Cardiac fibroblast (primary cell): ENCODE measurements at places on chromosomes 12 and 14.

GRCh38 chr12:2386566-2386965 lies 333.8 kb downstream of the CACNA1C start:
- no peak for DNase-seq

- DNase-seq: no peak
Observed at GRCh38 chr14:103160321-103161053, 37.2 kb downstream of the TNFAIP2 start.

DNA sequence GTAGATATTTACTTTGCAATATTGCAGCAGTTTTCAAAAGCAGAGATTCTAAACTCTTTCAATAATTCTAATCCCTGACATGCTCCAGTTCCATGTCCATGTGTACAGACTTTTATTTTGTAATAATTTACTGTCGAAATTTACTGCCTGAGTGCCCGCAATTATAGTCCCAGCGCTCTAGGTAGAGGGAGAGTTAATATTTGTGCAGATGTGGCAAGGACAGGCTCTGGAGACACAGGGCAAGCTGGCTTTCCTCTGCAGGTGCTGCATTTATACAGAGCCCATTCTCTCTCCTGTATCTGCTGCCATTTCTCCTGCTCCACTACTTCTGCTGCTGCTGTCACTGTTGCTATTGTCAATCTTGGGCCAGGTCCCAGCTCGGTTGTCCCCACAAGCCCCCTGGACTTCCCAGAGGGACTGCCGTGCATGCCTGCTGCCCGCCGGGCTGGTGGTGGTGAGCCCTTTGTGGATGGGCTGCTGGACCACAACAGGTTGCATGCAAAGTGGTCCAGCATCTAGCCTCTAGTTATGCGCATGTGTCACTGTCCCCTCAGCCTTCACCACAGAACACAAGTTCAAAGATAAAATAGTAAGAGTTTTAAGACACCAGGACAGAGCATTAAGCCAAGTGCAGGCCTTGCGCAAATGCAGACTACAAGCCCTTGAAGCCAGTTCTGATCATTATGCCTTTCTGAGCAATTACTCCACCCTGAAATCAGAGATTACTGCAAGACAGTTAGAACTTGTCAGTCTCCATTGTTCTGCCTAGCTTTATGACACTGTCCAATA lies 40.8 kb upstream of the CSRP2 start:
- DNase-seq: no peak

GRCh38 chr14:66965831-66966230 lies 223.4 kb upstream of the GARIN2 start:
- no peak for DNase-seq

DNA sequence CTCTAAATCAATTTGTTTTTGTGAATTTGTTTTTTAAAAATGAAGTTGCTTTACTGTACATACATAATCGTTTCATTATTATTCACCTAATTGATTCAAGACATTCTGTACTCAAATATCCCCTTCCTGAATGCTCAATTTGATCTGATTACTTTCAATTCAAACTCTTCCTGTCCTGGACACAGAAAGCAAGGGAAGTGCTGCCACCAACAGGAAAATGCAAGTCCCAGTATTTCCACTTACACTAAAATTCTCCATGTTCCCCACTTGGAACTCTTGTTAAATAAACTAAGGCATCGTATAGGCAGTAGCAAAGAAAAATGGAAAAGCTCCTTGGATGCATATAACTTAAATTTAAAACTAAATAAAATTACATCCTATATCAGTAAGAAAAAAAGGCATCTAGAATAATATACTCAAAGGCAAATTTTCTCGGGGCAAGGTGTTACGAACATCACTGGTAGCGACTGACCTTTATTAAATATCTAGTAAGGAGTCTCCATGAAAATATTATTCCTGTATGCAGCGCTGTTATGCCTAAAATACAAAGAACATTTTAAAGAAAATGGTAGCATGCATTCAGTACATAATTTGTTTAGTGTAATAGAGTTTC lies 72.0 kb upstream of the DBX2 start:
- peak; percentile 46 for DNase-seq

- peak; percentile 8 for DNase-seq
Observed at GRCh38 chr12:18967814-18968213, 161.7 kb upstream of the PLEKHA5 start.

- DNase-seq: no peak
Observed at GRCh38 chr14:77923131-77923936, 123.4 kb downstream of the ADCK1 start.

DNA sequence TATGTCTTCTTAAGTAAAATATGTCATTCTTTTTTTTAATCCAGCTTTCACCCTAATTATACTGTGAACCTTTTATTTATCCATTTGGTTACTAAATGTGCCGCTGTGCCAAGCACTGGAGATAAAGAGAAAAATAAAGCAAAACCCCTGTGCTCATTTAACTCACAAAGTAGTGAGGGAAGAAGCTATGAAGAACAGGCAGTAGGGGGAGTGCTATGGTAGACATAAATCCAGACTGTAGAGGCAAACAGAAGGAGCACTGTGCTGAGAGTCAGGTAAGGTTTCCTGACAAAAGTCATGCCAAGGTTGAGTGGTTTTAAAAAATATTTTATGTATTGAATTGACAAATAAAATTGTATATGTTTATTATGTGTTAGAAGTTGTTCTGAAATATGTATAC lies 188.5 kb upstream of the SYT10 start:
- no peak for DNase-seq

DNA sequence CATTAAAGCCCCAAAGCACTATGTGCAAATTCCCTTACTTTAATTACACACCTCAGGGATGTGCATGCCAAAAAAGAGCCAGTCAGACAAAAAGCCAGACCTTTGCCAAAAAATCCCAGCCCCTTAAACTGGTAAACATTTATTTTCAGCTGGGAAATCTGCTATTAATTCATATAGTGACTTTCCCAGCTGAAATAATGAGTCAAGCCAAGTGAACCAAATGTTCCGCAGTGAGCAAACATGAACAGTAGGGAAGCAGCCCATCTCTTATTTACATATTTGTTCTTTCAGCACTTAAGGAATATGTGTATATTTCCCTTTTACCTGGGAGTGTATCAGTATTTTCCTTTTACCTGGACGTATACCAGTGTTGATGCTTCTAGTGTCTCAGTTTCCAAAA lies 44.0 kb upstream of the OTX2 start:
- DNase-seq: no peak
